ENCODE measurements at places on chromosomes 13 and 19. TPM values are rescaled to one million over a fixed set of nuclear protein-coding genes. Genes with fewer than 3 reads are reported as not detected.

FAM216B gene
- not detected for total RNA-seq

ZNF763 gene
- total RNA-seq = 14.5 TPM

MEDAG gene
- 95.4 TPM for total RNA-seq

COX7A1 gene
- total RNA-seq = 29.5 TPM

CEBPA gene
- total RNA-seq = 67.5 TPM

NLRP5 gene
- not detected for total RNA-seq

ENOX1 gene
- total RNA-seq = 1.9 TPM

GFY gene
- total RNA-seq = not detected

- no peaks in the 10 kb centered on the region for H3K27me3 ChIP-seq
- no peak overlapping the region for H3K27ac ChIP-seq
- no peak for DNase-seq
- H3K4me1 ChIP-seq = no peaks in the 10 kb centered on the region
Observed at GRCh38 chr13:93889430-93889951, 590.0 kb downstream of the DCT start.

GRCh38 chr19:44566984-44567383 lies 37.5 kb upstream of the CEACAM20 start:
- no peak overlapping the region for H3K27ac ChIP-seq
- H3K36me3 ChIP-seq = no peaks in the 10 kb centered on the region
- no peaks in the 10 kb centered on the region for H3K4me1 ChIP-seq
- peaks cover 22% of the 10 kb centered on the region for H3K27me3 ChIP-seq

DNA sequence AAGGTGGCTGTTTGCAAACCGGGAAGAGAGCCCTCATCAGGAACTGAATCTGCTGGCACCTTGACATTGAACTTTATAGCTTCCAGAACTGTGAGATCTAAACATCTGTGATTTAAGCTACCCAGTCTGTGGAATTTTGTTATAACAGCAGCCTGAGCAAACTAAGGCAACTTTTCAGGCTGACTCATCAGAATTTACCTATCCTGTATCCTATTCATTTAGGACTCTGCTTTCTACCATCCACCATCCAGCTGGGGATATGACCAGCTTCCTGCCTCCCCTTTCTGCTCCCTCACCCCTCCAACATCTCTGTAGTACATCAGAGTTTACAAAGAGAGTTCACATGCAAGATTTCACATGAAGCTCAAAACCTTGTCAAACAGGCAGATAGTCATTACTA lies 11.1 kb upstream of the CNMD start:
- H3K4me3 ChIP-seq = no peak overlapping the region
- no peaks in the 10 kb centered on the region for H3K27me3 ChIP-seq
- no peak overlapping the region for H3K27ac ChIP-seq
- H3K36me3 ChIP-seq = no peaks in the 10 kb centered on the region
- no peaks in the 10 kb centered on the region for H3K4me1 ChIP-seq
- no peak for DNase-seq

- no peaks in the 10 kb centered on the region for H3K27me3 ChIP-seq
- DNase-seq = no peak
- no peak overlapping the region for H3K4me3 ChIP-seq
- no peaks in the 10 kb centered on the region for H3K36me3 ChIP-seq
Observed at GRCh38 chr13:73284081-73284874, 225.5 kb downstream of the KLF5 start.

DNA sequence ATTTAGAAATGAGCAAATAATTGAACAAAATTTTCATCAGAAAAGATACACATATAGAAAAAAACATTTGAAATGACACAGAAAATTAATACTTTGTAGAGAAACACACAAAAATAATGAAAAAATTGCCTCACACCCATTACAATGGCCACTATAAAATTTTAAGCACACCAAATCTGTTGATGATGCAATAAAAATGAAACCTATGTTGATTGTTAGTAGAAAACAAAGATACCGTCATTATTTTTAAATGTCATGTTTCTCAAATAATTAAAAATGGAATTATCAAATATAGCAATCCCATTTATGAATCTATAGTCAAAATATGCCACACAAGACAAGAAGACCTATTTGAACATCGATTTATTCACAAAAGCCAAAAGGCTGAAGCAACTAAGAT lies 90.5 kb downstream of the ZNF708 start:
- H3K36me3 ChIP-seq = no peaks in the 10 kb centered on the region
- no peaks in the 10 kb centered on the region for H3K4me1 ChIP-seq
- no peak overlapping the region for H3K4me3 ChIP-seq
- H3K27ac ChIP-seq = no peak overlapping the region
- H3K27me3 ChIP-seq = no peaks in the 10 kb centered on the region

GRCh38 chr19:11169896-11170678 lies 14.5 kb upstream of the SPC24 start:
- no peaks in the 10 kb centered on the region for H3K4me1 ChIP-seq
- H3K27me3 ChIP-seq = no peaks in the 10 kb centered on the region
- DNase-seq = no peak
- no peak overlapping the region for H3K4me3 ChIP-seq
- H3K27ac ChIP-seq = peak overlapping the region; percentile 65

- no peak overlapping the region for H3K27ac ChIP-seq
- H3K4me3 ChIP-seq = no peak overlapping the region
- H3K36me3 ChIP-seq = no peaks in the 10 kb centered on the region
- no peak for DNase-seq
- H3K4me1 ChIP-seq = no peaks in the 10 kb centered on the region
- H3K27me3 ChIP-seq = no peaks in the 10 kb centered on the region
Observed at GRCh38 chr19:10260141-10260584, 8.1 kb downstream of the MRPL4 start.

- H3K4me3 ChIP-seq = no peak overlapping the region
- no peaks in the 10 kb centered on the region for H3K27me3 ChIP-seq
- no peaks in the 10 kb centered on the region for H3K4me1 ChIP-seq
- no peaks in the 10 kb centered on the region for H3K36me3 ChIP-seq
- no peak overlapping the region for H3K27ac ChIP-seq
Observed at GRCh38 chr19:8705742-8706141, 7.1 kb upstream of the ACTL9 start.

DNA sequence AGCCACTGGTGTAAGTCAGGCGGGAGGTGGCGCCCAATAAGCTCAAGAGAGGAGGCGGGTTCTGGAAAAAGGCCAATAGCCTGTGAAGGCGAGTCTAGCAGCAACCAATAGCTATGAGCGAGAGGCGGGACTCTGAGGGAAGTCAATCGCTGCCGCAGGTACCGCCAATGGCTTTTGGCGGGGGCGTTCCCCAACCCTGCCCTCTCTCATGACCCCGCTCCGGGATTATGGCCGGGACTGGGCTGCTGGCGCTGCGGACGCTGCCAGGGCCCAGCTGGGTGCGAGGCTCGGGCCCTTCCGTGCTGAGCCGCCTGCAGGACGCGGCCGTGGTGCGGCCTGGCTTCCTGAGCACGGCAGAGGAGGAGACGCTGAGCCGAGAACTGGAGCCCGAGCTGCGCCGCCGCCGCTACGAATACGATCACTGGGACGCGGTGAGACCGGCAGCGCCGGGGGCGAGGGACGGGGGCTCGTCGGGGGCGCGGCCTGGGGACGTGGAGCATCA lies at the start of gene ALKBH7:
ALKBH7 (plus strand) TSS at position 201 of the 502 bp plus-strand sequence; CDS start at position 228, 27 bp downstream.
- H3K4me1 ChIP-seq = peaks cover 6% of the 10 kb centered on the region
- H3K36me3 ChIP-seq = no peaks in the 10 kb centered on the region
- no peaks in the 10 kb centered on the region for H3K27me3 ChIP-seq
- peak within 1 kb of the TSS; percentile 98 for H3K27ac ChIP-seq

GRCh38 chr13:32592082-32592481 lies 5.8 kb downstream of the PDS5B start:
- H3K4me1 ChIP-seq = peaks cover 13% of the 10 kb centered on the region
- no peak for DNase-seq
- no peaks in the 10 kb centered on the region for H3K27me3 ChIP-seq
- H3K27ac ChIP-seq = no peak overlapping the region

- no peak for DNase-seq
- no peaks in the 10 kb centered on the region for H3K4me1 ChIP-seq
- H3K36me3 ChIP-seq = no peaks in the 10 kb centered on the region
- H3K27me3 ChIP-seq = no peaks in the 10 kb centered on the region
- no peak overlapping the region for H3K4me3 ChIP-seq
- no peak overlapping the region for H3K27ac ChIP-seq
Observed at GRCh38 chr13:22432690-22433089, 748.1 kb upstream of the SGCG start.

DNA sequence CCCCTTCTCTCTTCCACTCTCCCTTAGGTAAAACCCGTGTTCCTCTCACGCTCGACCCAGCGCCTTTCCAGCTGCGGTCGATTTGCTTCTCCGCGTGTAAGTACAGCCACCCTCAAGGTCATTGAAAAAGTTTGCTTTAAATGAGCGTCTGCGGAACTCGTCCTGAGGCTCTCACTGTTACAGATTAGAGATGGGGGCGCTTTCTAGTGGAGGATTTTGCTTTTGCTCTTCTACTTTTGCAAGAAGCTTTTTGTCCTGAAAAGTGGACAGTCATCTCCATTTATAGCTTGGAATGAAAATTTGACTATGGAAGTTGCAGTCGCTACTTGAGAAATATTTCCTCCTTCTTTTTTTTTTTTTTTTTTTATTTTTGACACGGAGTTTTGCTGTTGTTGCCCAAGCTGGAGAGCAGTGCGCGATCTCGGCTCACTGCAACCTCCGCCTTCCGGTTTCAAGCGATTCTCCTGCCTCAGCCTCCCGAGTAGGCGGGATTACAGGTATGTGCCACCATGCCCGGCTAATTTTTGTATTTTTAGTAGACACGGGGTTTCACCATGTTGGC lies 595 bp upstream of the RAB20 start:
- no peaks in the 10 kb centered on the region for H3K36me3 ChIP-seq
- peak overlapping the region; percentile 96 for H3K27ac ChIP-seq
- no peaks in the 10 kb centered on the region for H3K4me1 ChIP-seq
- no peaks in the 10 kb centered on the region for H3K27me3 ChIP-seq
- peak overlapping the region; percentile 77 for H3K4me3 ChIP-seq

DNA sequence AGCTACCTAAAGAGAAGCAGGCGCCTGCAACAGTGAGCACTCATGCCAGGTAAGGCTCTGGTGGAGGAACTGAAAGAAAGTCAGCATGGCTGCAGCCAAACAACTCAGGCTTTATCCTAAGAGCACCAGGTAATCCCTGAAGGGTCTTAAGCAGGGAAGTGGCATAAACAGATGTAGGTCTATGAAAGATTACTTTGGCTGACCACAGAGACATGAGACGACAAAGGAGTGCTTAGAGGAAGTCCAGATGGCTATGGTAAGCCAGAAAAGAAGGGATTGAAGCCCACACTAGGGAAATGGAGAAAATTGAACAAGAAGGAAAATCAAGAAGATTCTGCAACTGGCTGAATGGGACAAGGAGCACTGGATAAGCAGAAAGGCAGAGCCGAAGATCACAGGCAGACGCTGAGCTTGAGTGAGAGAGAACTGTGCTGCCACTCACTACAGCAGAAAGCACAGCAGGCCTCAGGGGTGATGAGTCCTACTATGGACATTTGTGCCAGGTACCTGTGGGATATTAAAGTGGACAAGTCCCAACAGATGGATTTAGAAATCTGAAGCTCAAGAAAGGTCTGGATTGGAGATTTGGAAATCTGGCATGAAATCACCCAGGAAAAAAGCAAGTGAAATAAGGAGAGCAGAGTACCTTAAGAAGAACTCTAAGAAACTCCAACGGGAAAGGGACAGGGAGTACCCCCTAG lies 4.2 kb downstream of the RCBTB1 start:
- H3K36me3 ChIP-seq = no peaks in the 10 kb centered on the region
- no peak for DNase-seq
- no peak overlapping the region for H3K27ac ChIP-seq
- H3K4me1 ChIP-seq = peaks cover 4% of the 10 kb centered on the region

DNA sequence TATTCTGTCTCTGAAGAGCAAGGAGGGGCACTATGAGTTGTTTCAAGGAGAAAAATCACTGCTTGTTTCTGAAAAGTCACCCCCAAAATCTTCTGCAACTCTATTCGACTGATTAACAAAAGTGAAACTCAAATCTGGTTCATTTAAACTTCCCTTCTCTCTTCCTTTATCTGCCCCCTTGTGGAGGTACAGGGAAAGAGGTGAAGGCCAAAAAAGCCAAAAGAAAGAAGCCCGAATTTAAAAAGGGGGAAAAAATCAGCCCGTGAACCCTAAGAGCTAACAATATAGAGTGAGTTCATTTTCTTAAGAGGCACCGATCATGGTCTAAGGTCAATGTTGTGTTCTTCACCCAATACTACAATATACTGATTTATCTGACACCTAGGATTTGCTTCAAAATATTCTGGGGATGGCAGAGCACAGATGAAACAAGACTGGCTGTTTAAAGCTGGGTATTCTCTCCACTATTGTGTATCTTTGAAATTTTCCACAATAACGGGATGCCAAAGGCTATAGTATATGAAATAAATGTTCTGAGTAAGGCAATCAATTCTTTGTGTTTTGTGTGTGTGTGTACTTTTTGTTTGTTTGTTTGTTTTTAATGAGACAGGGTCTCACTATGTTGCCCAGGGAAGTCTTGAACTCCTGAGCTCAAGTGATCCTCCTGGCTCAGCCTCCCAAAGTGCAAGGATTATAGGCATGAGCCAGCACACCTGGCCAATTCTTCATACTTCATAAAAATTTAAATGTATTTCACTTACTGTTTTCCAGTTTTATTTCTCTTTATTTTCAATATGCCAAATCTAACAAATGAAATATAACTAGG lies 55.0 kb upstream of the EEF1AKMT1 start:
- no peaks in the 10 kb centered on the region for H3K27me3 ChIP-seq
- no peaks in the 10 kb centered on the region for H3K36me3 ChIP-seq
- H3K27ac ChIP-seq = no peak overlapping the region
- H3K4me3 ChIP-seq = peak overlapping the region; percentile 28
- DNase-seq = no peak

DNA sequence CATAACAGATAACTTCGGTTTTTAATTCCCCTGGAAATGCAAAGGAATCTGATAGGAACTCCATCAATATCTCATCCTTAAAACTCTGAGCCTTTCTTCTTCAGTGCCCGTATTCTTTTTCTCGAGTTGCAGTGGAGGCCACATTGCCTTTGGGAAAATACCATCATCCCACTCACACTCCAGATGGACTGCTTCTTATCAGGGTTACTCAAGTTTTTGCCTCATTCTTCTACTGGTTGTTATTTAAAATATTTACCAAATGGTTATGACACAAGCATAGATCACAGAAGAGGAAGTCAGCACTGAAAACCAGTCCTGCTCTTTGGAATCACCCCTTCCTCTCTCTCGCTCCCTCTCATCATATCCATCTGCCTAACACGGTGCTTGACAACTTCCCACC lies 1020.5 kb upstream of the SLC10A2 start:
- no peaks in the 10 kb centered on the region for H3K27me3 ChIP-seq
- H3K36me3 ChIP-seq = no peaks in the 10 kb centered on the region
- no peaks in the 10 kb centered on the region for H3K4me1 ChIP-seq
- no peak for DNase-seq
